ENCODE measurements at places on chromosomes 6 and 20.

DNA sequence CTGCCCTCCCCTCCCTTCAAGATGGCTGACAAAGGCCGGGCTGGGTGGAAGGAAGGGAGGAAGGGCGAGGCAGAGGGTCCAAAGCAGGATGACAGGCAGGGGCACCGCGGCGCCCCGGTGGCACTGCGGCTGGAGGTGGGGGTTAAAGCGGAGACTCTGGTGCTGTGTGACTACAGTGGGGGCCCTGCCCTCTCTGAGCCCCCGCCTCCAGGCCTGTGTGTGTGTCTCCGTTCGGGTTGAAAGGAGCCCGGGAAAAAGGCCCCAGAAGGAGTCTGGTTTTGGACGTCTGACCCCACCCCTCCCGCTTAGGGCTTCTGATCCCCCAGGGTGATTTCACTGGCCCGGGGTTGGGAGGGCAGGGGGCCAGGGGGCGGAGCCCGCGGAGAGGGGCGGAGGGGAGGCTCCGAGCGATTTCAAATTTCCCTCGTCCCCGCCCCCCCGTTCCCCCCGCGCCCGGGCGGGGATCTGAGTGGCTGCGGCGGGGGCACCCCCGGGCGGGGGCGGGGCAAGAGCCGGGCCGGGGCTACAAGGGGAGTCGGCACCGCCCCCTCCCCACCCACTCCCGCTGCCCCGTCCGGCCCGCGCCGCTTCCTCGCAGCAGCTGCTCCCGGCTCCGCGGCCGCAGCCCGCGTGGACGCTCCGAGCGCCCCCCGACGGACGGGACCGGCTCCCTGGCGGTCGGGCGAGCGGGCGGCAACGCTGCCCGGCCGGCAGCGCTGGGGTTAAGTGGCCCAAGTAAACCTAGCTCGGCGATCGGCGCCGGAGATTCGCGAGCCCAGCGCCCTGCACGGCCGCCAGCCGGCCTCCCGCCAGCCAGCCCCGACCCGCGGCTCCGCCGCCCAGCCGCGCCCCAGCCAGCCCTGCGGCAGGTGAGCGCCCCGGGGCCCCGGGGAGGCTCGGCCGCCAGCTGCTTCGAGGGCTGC is at the start of gene DNMT3B:
DNMT3B (plus strand) TSS at position 555 of the 923 bp plus-strand sequence. CDS start 17,939 bp downstream, outside the sequence.
- DNase-seq, result peak; percentile 52

DNA sequence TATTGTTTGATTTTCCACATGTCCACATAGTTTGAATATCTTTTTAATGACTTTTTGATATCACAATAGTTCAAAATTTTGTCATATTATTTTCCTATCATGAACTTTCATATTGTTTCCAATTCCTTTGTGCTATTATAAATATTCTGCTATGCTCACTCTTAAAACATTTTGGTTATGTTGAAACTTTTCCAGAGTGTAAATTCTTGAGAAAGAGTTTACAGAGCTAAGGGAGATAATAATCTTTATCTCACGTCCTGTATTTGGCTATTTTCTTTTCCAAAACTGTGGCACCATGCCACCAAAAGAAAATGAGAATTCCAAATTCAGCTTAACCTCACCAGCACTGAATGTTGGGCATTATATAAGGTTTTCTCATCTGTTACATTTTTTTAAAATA is 210.9 kb downstream of the TFAP2B start:
- DNase-seq, result no peak

GRCh38 chr6:166784691-166785090 is 157.6 kb upstream of the RPS6KA2 start:
- DNase-seq, result no peak

DNA sequence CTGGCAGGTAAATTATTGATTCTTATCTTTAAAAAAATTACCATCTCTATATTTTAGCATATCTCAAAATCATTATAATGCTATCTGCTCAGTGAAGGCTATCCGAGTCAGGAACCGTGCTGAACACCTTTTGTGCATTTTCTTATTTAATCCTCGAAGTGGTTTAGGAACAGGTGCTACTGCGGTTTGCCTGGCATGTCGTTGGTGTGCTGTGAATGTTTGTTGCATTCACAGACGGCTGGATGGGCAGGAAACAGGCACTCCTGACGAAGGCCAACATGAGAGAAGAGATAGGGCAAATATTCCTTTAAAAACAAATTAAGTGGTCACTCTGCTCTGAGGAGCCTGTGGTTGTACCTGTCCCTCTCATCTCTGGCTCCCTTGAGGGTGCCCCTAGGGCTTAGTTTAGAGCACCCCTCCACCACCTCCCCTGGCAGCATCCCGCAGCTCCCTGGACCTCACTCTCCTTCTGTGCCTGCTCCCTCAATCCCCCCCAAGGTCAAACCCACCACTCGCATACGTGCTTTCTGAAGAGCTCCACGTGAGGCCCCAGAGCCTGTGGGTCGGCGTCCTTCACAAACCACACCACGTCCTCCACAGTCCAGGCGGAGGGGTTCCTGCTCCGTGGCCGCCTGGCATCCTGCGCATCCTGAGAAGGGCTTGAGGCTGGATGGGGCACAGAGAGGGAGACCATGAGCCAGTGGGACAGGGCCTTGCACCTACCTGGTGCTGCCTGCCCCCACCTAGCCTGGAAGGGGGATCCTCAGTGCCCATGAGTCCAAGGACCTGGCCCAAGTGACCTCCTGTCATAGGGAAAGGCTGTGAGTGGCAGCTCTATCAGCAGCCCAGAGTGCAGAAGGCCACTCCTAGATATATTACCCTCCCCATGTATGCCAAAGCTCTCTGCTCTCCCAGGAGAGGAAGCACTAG is 116.5 kb downstream of the SCML4 start:
- DNase-seq, result no peak

DNA sequence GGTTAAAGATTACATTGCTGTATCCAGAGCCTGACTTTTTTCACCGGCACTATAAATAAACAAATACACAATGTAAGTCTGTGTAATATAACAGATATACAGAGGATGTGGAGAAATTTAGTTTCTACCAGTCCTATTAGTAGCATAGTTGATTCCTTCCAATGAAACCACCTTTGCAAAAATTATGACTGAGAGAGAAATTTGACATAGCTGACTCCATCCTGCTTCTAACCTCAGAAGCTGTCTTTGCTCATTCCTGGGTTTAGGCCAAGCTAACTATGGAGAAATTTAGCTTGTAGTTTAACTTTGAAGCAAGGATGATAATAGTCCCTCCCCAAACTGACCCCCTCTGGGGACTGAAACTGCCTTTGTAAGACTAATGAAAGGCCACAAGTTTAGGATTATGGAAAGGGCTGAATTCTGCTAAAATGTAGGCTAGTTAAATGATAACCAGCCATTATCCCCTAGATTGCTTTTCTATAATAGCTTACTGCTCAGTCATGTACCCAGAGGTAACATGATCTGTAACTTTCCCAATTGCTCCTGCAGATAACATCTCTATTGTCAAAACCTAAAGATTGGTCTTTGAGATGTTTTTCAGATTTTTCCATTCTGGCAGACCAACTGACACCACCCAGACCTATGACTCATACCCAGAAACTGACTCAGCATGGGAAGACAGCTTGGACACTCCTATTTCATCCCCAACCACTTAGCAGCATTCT is 172.8 kb upstream of the ARG1 start:
- no peak for DNase-seq

DNA sequence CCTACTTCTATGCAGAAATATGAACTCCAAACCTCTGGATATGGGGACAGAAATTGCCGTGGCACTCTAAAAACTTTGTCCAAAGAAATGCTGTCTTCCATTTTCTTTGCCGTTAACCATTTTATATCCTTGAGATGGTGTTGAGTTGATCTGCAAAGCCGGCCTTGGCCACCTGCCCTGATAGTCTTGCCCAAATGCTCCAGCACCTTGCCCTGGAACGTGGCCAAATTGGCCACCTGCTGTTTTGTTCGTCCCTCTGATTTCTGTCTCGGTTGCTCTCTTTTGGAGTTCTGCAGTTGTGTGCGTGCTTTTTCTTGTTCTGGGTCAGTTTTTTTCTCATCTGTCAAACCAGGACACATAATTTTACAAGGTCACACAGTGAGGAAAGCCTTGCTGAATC is 239.7 kb upstream of the GMDS start:
- DNase-seq, result no peak

DNA sequence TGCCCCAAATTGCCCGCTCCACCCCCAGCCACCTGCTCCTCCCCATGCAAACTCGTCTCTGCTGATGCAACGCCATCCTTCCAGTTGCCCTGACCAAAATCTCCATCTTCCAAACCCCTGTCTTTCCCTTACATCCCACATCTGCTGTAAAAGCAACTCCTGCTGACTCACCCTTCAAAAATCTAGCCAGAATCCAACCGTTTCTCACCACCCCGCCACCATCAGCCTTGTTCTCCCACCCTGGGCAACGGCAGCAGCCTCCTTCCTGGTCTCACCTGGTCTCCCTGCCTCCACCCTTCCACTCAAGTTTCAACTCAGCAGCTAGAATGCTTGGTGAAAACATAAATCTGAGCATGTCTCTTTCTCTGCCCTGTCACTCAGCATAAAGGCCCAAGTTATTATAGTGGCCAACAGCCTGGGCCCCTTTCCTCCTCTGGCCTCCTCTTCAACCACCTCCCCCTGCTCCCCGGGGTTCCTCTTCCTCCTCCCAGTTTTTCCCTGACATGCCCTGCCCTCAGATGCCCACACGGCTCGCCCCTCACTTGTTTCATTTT is 7.2 kb upstream of the SYNJ2 start:
- DNase-seq, result no peak

DNA sequence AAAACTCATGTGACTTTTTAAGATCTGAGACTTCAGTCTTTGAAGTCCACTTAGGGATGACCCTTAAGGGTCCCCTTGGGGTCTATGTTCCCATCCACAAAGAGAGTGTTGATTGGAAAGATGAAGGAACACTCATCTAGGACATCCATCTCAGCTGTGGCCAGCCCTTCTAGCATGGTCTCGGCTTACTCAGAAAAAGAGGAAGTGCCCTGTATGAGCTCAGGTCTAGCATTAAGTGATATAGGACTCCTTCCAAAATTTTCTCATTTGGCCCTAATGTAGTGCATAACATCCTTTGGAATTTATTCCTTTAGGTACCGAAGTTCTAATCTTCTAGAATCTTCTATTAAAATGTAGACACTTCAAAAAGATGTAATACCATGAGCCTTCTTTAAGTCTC is 77.4 kb downstream of the NDUFAF5 start:
- no peak for DNase-seq

DNA sequence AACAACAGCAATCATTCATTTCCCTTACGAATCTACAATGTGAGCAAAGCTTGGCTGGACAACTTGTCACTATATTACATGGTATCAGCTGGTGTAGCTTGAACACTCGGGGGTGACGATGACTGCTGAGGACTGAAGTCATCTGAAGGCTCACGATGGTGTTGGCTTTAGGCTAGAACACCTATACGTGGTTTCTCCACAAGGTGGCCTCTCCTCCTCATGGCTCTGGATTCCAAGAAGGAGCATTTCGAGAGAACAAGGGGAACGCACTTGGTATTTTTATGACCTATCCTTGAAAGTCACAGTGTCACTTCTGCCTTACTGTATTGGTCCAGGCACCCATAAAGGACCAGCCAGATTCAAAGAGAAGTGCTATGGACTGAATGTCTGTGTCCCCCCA is 37.5 kb upstream of the ADGRF1 start:
- DNase-seq, result no peak

- DNase-seq, result no peak
These were observed 213.9 kb upstream of the LAMP5 start for GRCh38 chr20:9300534-9300933.

- DNase-seq, result no peak
These were observed 716.5 kb upstream of the MAP3K7 start for GRCh38 chr6:91303326-91303725.
